ENCODE measurements at places on chromosomes 11 and 22.

DNA sequence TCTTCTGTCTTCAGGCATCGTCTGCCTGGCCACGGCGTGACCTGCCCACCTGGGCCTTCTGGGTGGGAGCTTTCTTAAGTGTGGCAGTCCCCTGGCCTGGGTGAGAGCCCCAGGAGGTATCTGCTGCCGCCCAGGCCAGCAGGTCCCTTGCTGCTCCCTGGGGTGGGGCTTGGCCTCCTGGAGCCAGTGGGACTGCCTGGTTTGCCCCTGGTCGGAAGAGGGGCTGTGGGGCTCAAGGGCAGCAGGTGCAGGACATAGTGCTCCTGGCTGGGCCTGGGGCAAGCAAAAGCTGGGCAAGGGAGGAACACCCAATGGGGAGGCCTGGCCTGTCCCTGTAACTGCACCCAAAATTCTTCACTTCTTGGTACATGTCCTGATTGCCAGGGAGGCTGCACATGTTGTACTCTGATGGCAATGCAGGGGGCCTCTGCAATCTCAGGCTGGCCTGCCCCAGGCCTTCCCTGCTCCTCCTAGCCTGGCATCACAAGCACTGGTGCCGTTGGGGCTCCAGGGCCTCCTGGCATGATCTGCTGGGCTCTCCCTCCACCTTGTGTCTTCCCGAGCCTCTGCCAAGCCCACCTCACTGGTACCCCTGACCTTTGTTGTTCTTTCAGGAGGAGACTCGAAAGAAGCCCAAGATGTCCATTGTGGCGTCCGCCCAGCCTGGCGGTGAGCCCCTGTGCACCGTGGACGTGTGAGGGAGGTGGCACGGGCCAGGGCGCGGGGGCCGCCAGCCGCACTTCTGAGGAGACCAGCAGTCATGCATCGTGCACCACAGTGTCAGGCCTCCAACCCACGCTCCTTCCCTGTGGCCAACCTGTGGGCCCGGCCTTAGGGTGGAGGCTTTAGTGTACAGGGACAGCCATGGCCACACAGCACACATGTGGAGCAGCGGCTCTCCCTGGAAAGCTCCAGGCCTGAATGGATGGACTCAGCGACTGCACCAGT, 6.2 kb upstream of the RANBP1 start:
- no peak for DNase-seq

DNA sequence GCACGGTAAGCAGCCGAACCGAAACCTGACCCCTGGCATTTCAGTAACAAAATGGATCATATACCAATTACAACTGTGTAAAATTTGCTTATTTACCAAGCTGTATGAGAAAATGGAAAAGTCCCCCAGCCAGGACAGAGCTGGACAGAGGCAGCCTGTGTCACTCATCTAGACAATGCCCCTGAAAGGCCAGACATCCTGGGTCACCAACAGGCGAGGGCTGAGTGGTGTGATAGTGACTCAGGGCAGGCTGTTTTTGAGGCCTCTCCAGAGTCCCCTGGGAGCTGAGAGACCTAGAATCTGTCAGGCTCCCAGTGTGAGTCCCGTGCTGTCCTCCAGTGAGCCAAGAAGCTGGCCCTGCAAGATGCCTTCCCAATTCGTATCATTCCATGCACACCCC, 680.4 kb downstream of the TBC1D22A start:
- DNase-seq: no peak

DNA sequence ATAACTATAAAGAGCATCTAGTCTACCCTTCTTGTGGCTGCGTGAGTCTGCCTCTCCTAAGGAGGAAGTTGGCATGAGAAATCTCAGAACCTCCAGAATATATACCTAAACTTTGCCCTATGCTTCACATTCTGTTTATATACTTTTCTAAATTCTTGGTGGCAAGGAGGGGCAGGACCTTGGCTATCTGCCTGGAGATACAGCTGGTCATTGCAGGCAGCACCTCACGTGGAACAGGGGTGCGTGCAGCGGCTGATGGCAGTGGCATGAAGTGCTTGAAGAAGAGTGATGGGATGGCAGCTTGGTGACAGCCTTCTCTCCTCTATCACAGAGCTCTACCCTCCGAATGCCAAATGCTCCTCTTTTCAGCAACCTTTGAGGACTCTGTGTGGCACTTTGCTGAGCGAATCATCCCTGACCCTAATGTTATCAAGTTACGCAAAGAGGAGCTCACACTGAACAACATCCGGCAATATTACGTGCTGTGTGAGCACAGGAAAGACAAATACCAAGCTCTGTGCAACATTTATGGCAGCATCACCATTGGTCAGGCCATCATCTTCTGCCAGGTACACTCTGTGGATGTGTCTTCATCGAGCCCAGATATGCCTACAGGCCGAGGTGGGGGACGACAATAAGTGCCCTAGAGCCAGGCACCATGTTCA, 12.5 kb downstream of the DDX25 start:
- DNase-seq: no peak

DNA sequence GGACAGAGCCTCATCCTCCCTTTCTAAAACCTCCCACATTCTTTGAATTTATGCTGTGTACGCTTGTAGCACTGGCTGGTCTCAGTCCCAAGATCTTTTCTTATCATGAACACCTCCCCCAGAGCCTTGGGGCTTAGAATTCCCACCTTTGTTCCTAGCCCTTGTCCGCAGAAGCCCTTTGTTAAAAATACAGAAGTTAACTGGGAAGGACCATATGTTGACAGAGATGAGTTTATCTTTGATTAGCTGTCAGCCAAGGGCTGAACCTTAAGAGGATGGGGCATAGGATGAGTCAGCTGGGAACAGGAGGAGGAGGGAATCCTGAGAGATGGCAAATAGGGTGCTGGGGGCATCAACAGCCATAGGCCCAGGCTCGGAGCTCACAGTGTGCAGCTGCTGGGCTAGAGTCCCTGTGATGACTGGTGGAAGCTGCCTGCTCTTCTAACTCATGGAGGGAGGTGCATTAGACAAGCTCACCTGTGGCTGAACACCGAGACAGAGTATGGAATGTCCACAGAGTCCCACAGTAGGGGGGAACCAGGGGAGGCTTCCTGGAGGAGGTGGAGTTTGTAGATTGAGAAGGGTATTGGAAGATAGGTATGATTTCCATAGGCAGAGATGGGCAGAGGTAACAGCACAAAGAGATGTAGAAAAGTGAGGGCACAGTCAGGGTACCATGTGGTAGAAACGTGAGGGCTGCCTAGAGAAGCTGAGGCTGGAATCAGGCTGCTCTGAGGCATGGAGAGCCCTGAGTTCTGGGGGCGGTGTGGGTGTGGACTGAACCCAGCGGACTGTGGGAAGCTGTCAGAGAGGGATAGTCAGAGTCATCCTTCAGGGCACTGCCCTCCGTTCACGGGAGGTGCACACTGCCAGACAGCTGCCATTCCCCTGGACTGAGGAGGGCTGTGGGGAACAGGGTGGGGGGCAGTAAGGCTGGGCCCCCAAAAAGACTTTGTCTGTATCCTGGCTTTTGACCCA, 9.9 kb downstream of the MICAL2 start:
- no peak for DNase-seq

- DNase-seq: no peak
These were observed 6.3 kb downstream of the TMEM121B start for GRCh38 chr22:17114898-17115235.

DNA sequence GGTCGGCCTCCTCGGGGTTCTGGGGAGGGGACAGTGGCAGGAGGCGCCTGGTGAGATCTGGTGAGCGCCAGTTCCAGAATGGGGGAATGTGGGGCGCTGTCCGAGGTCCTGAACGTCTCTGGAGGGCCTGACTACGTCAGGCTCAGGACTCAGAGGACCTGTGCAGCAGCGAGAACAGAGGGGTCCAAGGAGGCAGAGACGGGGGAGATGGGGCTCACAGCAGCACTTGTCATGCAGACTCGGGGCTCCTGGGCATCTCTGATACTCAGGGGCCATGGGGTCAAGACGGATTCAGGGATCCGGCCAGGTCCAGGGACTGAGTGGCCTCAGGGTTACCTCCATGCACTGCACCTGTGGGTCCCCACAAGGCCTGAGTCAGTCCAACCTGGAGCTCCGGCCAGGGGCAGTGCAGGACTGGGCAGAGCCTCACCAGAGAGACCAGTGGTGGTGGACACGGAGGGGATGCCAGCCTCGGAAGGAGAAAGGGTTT, 92.2 kb downstream of the BRD1 start:
- DNase-seq: no peak

DNA sequence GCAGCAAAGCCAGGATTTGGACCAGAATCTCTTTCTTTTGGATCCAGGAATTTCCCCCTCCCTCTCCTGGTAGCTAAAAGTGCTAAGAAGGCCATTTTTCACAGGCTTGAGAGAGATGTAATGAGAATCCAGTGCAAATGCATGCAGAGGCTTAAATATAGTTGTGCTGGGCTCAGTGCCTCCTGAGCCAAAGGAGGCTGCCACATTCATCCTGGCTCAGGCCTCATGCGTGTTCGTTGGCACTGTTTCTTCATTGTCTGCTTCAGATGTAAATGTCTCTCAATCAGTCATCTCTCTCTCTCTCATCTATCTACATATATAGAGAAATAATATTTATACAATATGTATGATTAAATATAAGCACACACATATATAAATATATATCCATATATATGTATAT, 83.6 kb downstream of the INSC start:
- DNase-seq: no peak

GRCh38 chr22:40855071-40855978, 1.1 kb downstream of the ST13 start:
- no peak for DNase-seq

- DNase-seq: peak; percentile 5
These were observed 21.8 kb downstream of the SNX19 start for GRCh38 chr11:130894322-130895025.

DNA sequence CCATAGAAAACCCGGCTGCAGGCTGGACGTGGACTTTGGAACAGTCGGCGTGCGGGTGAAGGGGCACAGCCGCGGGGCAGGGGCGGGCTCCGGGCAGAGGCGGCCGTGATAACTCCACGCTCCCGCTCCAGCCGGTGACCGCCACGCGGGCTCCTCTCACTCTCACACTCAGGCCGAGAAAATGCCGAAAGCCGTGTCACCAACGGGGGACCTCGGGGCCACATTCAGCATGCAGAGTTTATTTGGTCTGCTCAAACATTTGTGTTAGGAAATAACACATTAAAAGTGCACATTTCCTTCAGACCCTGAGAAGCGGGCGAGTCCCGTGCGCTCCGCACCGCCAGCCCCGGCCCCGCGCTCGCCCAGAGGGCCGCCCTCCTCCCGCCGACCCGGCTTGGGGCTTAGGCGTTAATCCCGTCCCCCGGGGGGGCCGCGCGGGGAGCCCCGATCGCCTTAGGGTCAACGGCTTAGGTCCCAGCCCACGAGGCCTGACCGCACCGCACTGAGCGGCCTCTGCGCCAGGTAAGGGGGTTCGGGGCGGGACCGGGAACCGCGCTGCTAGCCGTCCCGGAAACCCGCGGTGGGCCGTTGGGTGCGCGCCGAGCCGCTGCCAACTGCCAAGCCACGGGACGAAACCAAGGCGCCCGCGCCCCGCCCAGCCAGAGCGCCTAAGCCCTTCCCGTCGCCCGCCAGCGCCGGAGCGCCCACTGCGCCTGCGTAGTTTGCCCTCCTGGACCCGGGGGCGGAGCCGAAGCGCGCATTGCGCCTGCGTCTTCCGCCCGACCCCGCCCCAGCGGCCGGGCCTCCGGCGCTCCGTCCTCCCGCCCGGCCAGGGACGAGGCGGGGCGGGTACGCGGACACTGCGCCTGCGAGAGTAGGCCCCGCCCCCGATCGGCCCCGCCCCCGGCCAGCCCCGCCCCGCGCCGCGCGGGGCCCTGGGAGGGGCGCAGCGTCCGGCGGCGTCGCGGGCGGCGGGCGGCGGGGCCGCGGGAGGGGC, at the start of gene ZBED4:
Gene ZBED4 (plus strand): TSS at position 947 of the 997 bp plus-strand sequence. CDS start 29,819 bp downstream, outside the sequence.
- DNase-seq: peak; percentile 41

DNA sequence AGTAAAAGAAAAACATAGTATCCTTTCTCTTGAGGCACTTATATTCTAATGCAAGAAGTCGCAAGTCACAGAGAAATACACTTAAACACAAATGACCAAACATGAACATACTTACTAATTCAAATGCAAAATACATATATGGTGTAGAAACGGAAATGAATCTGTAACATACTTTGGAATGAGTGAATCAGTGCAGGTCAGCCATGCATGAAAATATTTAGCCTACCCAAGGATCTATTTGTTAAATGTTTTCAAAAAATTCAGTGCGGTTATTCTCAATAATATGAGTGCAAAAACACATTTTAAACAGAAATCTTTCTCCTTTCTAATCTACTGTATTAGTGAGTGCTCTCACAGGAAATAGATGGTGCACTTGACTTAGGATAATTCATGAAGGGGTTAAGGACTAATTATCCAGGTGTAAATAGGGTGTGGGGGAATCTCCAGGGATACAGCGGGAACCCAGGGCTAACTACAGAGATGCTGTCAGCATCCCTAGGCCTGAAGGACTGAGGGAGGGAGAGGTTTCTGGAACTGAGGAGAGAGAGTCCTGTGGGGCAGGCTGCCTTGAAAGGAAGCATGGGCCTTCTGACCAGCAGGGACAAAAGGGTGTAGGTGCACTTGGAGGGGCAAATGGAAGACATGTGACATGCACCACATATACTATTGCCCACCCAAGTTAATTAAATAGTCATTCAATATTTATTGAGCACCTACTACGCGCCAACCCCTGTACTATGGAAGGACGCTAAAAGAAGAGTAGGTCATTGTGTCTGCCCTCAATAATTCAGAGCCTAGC, 139.2 kb downstream of the MAML2 start:
- DNase-seq: no peak

DNA sequence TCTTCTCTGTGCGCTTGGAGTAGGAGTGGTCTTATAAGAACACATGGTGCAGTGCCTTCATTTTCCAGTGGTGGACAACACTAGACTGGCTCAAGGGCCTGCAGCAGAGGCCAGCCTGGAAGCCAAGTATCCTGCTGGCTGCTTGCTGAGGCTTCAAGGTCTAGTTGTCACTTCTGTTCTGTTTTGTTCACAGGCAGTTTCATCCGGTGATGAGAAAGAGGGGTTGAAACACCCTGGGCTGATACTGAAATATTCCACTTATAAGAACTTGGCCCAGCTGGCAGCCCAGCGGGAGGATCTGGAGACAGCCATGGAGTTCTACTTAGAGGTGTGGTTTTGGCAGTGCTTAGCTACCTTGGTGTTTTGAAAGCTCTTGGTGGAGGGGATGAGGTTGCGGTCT, 29.8 kb downstream of the CABIN1 start:
- DNase-seq: no peak

DNA sequence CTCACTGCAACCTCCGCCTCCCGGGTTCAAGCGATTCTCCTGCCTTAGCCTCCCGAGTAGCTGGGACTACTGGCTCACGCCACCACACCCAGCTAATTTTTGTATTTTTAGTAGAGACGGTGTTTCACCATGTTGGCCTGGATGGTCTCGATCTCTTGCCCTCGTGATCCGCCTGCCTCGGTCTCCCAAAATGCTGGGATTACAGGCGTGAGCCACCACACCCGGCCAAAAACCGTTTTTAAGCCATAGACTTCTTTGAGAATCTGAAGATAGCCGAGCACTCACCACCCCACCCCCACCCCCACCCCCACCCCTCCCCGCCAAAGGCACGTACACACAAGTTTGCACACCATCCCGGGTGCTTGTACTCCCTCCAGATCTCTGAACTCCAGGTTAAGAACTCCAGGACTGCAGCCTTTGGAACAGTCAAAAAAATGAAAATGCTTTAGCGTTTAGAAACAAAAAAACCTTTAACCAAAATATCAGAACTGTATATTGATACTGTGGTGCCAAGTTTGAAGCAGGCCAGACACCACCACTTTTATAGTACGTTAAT, 1.5 kb downstream of the CRKL start:
- DNase-seq: no peak

GRCh38 chr11:79897896-79898295, 457.1 kb upstream of the TENM4 start:
- DNase-seq: no peak

GRCh38 chr22:25976356-25976755, 192.9 kb upstream of the SEZ6L start:
- DNase-seq: no peak

All from NCI-H187 (cell line).